ENCODE measurements at places on chromosomes 4 and X.

- no peak for DNase-seq
Observed at GRCh38 chr4:7907142-7907541, 32.5 kb downstream of the AFAP1 start.

- peak; percentile 77 for DNase-seq
Observed at GRCh38 chr4:48109413-48110263, 24.4 kb downstream of the TXK start.

GRCh38 chr4:163591614-163592020 lies 97.1 kb downstream of the TMA16 start:
- DNase-seq, result no peak

GRCh38 chr4:2364654-2365053 lies 53.8 kb downstream of the ZFYVE28 start:
- peak; percentile 56 for DNase-seq

DNA sequence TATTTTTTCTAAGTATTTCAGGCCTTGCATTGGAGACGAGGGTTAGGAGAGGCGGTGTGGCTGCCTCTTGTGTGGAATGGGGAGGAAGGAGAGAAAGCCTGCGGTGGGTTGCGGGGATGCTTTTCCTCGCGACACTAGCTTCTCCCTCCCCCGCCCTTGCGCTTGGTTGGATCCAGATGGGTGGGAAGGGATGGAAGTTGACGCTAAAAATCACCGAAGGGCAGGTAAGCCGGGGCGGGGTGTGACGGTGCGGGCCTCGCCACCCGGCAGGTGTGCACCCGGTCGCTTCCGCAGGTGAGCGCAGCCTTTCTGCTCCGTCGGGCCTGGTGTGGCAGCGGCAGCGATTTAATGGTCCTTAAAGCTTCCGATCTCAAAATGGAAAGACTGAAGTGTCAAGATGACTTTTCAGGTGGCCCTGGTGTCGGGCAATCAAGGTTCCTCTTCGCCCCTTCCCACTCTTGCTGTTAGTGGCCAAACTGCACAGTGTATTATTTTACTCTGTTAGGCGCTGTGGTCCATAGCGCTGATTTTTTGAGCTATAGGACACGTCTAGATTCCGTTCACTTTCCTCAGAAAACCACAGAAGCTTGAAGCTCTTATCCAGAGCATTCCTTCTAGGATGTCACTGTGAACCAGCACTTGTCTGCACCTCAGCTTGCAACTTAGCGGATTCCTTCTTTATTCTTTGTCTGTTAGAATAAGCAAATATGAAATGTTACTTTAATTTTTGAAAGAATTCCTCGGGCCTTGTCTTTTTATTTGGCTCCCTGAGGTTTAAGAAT lies 765 bp downstream of the ENOPH1 start:
- DNase-seq, result peak; percentile 35

DNA sequence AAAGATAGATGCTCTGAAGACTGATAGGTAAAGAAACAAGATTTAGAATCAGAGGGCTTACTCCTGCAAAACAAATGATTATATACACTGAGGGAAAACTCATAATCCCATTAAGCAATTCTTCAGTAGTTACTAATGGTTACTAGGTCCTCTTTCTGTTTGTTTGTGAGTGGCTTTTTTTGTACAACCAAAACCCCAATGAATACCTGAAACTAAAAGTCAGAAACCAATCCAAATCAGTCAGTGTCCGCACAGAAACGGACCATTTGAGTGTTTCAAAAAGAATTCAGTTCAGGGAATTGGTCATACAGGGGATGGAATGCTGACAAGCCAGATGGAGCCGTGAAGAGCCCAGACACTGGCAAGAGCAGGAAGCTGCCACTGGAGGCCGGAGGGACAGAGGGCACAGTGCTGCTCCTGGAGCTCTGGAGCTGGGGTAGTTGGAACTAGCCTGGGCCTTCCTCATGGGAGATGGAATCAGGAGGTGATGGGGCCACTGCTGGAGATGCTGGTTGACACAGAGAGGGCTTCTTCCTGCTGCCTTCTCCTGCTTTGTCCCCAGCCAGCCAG lies 31.9 kb downstream of the SETD7 start:
- no peak for DNase-seq

GRCh38 chr4:8079031-8079885 lies 79.4 kb downstream of the ABLIM2 start:
- peak; percentile 63 for DNase-seq

DNA sequence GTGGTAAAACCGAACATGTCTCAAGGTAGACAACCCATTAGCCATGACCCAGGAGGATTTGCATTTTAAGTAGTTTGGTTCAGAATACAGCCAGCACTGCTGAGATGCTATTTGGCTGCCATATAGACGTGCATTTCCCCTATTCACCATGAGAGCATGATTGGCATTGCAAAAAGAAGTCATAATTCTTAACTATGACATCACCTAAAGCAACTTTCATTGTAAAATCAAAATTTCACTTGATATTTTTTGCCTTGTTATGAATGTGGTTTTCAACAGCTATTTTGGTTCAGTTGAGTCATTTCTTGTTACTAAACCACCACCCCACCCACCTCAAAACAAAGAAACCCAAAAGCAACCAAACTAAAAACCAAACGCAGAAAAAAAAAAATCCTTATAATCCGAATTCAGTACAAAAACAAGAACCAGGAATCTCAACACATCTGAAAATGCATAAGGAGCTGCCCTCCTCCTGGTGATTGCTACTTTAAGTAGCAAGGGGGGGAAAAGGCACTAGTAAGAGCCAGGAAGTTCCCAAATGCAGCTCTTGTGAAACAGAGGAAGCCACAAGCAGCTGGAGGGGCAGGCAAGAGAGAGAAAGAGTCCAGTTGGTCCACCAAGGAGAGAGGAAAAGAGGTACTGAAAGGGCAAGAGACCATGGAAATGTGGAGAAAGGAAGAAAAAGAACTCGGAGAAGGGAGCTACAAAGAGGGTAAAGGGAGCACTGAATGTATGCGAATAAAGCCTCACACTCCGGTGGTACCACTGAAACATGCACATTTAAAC lies 3.1 kb downstream of the SLITRK4 start:
- no peak for DNase-seq

- DNase-seq, result no peak
Observed at GRCh38 chr4:135316266-135316779, 1114.7 kb upstream of the PABPC4L start.

DNA sequence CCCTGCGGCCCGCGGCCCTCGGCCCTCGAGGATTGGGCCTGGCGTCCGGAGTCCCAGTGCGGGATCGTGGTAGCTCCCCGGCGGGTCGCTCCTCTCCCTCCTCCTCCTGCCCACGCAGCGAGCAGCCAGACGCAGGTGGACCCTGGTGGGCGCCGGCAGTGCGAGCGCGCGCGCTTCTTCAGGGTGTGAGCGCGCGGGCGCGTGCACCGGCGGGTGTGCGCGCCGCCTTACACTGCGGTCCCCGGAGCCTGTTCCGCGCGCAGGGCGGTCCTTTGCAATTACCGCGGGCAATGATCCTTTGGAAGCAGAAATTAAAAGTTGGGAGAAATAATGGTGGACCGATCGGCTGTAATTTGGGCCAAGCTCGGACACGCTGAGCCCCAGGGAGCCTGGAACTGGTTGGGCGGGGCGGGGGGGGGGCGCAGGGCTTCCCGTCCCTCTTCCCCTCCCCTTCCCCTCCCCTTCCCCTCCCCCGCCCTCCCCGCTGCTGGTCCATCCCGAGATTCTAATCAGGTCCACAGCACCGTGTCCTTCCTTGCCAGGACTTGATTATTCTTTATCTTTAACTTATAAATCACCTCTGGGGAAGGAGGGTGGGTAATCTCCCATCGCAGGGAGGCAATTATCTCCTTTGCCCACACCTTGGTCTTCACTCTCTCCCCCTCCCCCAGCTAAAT lies 1.6 kb upstream of the NKX1-1 start:
- DNase-seq, result no peak

GRCh38 chrX:52118262-52118661 lies 49.3 kb upstream of the MAGED4B start:
- DNase-seq, result peak; percentile 5

DNA sequence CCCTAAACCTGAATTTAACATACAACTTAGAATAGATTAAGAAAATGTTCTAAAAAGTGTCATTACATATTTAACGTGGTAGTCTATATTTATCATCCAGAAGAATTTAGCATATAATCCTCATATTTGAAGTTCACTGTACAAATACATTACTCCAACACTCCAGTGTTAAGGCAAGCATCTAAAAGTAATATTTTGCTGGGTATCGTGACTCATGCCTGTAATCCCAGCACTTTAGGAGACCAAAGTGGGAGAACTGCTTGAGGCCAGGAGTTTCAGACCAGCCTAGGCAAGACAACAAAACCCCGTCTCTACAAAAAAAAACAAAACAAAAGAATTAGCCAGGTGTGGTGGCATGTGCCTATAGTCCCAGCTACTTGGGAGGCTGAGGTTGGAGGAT lies 24.8 kb downstream of the LRBA start:
- DNase-seq, result no peak

DNA sequence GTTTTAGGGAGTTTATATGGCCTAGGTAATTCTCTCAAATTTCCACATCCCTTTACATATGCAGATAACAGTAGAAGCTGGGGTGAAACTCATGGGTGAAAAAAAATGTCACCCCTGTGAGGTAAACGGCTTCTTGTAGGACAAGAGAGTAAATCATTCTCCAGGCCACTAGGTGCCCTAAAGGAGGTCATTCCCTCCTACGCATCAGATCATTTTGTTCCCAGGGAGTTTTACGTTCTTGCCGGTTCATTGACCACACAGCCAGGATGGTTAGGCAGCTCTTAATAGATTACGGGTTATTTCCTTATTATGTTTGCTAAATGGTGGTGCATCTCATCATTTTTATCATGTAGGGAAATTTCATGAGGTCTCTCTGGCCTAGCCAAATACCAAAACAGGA lies 225.8 kb upstream of the NOCT start:
- DNase-seq, result no peak

DNA sequence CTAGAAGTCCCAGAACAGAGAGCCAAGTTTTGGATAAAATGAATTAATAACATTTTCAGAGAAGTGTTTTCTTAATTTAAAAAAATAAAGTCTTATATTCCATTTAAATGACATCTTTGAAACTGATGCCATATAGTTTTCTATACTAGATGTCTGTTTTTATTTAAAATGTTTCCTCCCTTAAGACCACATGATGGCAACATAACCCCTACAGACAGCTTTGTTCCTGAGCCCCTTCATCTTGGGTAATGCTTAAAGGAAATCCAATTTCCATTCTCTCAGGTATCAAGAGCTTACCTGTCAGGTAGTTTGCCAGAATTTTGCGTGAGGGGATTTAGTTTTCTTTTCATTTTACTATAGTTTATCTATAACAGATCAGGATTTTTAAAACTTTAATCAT lies 181.4 kb upstream of the UGT8 start:
- DNase-seq, result peak; percentile 14

- no peak for DNase-seq
Observed at GRCh38 chr4:581753-582361, 5.8 kb upstream of the TMEM271 start.

- no peak for DNase-seq
Observed at GRCh38 chr4:38149997-38150671, 189.9 kb downstream of the PTTG2 start.

- DNase-seq, result no peak
Observed at GRCh38 chr4:116705466-116705865, 379.9 kb downstream of the TRAM1L1 start.

- peak; percentile 23 for DNase-seq
Observed at GRCh38 chrX:81377329-81377728, 175.4 kb downstream of the SH3BGRL start.

DNA sequence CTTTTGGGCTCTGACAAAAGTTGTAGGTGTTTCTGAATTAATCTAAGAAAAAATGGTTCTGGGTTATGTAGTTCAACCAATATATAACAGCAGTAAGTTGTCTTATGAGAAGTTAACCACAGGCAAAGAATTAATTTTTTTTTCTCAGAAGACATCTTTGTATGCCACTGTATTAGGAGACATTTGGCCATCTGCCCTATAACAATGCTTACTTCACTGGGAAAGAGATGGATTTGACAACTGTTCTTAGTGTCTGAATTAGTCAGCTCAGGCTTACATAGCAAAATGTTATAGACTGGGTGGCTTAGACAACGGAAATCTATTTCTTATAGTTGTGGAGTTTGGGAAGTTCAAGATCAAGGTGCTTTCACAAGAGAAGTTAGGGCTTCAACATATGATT lies 508.1 kb downstream of the STIM2 start:
- DNase-seq, result no peak

DNA sequence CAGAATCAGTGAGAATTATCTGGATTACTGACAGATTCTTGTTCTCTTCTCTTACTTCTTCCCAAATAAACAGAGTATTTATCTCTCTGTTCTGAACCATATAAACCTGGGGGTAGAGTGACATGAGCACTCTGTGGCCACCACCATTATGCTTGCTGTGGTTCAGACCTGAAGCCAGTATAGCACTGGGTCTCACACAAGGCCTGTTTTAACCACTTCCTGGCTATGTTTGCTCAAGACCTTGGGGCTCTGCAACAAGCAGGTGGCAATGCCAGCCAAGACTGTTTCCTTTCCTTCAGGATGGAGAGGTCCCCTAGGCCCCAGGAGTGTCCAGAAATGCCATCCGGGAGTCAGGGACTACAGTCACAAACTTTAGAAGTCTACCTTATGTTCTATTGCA lies 21.7 kb upstream of the HEPH start:
- no peak for DNase-seq

GRCh38 chr4:754221-755120 lies 48.8 kb downstream of the PCGF3 start:
- no peak for DNase-seq

DNA sequence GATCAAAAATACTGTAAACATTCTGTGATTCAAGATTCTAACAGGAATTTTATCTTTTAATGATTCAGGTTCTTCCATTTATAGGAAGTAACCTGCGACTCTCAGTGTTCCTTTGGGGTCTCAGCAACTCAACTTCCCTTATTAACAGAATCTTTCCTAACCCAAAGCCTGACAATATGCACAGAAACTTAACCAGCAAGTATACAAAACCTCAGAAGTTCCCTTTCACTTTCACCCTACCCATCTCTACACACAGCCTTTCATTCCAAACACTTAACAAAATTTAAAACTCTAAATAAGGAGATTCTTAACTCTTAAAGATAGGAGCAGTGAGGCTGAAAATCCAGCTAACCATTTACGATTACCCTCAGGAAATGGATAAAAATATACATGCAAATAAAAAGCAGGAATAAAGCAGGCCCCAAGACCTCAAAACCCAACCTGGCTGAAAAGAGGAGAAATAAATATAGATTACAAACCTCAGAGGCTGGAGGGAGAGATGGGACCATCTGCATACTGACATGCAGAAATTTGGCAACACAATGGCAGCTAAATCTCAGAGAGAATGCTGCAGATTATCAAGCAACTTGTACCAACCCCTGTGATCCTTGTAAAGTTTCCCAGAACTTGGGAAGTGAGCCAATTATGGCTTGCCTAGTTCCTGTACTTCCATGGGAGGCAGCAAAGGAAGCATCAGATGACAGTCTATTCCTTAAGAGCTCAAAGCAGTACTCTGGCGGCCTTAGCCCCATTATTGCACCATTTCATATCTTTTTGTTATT lies 101.0 kb downstream of the ATP11C start:
- peak; percentile 79 for DNase-seq

GRCh38 chr4:85486425-85487086 lies 11.6 kb downstream of the ARHGAP24 start:
- DNase-seq, result no peak

- DNase-seq, result no peak
Observed at GRCh38 chr4:73684097-73684496, 56.3 kb upstream of the CXCL8 start.

All from A673 (cell line).